NCI-H1436 treated with DMSO at 0.1 percent for 48 hours (cell line): ENCODE measurements at places on chromosomes 6 and 20.

- DNase-seq: no peak
Observed at GRCh38 chr6:131163886-131164285, 28.6 kb downstream of the AKAP7 start.

- no peak for DNase-seq
Observed at GRCh38 chr20:59157064-59157463, 6.6 kb upstream of the ZNF831 start.

GRCh38 chr6:74113901-74114300 is 417.9 kb downstream of the CD109 start:
- DNase-seq: no peak

DNA sequence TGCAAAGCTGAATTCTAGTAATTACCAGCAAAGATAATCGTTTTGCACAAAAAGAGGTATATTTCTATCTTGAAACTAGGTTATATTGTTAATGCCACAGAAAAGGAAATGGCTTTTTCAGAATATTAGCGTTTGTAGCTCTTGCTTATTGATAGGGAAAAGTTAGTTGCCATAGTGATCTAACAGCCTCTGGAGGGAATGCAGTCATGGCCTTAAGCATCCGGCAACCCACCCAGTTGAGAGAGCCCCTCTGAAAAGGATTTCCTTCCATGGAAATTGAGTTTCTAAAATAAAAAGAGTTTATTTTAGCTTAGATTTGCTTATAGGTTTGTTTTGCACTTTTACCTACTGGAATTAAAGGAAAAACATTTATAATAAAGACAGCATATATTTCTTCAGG is 224.5 kb downstream of the BCKDHB start:
- DNase-seq: no peak

DNA sequence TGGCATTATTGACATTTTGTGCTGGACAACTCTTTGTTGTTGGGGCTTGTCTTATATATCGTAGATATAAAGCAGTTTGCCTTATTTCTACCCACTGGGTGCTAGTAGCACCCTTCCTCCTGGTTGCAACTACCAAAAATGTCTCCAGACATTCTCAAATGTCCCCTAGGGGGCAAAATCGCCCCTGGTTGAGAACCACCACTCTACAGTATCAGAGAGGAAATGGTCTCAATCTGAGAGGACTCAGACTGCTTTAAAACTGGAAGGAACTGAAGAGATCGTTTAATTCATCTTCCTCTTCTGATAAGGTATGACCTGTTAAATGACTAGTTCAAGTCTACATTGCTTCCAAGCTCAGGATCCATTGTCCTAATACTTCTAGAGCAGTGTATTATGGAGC is 14.9 kb downstream of the SH3BGRL2 start:
- DNase-seq: no peak

- no peak for DNase-seq
Observed at GRCh38 chr6:53119349-53119748, 29.3 kb downstream of the GCM1 start.

- no peak for DNase-seq
Observed at GRCh38 chr20:46488451-46488850, 24.9 kb downstream of the ZNF334 start.

GRCh38 chr6:13217206-13217905 is 111.0 kb downstream of the TBC1D7 start:
- no peak for DNase-seq

DNA sequence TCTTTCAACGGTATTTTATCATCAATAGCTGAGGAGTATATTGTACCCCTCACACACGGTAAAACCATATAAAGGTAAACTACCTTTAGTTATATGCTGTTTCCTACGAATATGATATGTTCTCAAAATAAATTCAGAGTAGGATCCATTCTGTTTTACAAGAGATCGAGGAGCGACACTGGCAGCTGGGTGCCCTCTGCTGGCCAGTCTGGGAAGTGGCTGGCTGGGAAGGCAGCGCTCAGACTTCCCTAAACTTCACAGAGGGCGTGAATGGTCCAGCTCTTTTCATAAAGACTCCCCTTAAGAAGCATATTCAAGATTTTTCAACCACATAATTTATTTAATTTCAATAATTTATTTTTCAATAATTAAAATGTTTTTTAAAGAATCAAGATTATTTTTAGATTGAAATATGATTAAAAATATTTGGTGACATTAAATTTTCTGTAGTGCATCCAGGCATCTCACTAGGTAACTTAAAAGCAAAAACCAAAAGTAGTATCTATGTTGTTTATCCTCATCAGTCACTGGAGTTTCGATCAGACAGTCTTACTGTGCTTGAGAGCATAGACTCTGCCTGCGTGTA is 187.5 kb upstream of the PDE10A start:
- no peak for DNase-seq

- no peak for DNase-seq
Observed at GRCh38 chr20:16222859-16223411, 350.3 kb downstream of the KIF16B start.

DNA sequence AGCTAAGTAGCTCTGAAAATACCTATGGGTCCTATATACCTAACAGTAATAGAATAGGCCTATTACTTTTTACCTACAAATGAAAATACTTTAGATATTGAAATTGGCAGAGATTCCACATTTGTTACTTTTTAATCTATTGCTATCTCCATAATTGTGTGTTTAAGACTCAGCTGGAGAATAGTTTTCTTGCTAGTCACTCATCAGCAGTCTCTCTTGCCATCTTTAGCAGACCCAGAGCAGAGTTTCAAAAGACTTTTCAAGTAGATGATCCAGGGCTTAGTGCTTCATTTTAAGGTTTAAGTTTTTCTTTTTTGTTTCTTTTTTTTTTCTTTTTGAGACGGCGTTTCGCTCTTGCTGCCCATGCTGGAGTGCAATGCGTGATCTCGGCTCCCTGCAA is 12.9 kb downstream of the ANKS1A start:
- DNase-seq: no peak

DNA sequence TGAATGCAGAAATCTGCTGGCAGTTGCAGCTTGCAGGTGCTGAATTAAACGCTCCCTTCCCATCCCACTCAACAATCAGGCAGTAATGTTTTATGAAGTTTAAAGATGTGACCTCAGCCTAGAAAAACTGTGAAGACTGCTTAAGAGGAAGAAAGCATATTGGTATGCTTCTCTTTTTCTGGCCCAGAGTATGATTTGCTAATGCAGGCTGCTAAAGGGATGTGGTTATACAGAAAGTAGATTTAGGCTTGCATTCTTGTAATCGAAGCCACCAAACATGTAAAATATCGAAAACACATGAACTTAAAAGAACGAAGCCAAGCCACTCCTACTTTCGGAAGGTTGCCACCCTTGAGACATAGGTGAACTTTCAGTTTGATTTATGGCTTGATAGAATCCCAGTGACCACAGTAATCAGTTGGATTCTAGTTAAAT is 40.7 kb downstream of the MAP3K5 start:
- DNase-seq: no peak

GRCh38 chr6:121711472-121711871 is 276.0 kb downstream of the GJA1 start:
- DNase-seq: no peak

- no peak for DNase-seq
Observed at GRCh38 chr6:139257821-139258398, 33.9 kb downstream of the TXLNB start.

DNA sequence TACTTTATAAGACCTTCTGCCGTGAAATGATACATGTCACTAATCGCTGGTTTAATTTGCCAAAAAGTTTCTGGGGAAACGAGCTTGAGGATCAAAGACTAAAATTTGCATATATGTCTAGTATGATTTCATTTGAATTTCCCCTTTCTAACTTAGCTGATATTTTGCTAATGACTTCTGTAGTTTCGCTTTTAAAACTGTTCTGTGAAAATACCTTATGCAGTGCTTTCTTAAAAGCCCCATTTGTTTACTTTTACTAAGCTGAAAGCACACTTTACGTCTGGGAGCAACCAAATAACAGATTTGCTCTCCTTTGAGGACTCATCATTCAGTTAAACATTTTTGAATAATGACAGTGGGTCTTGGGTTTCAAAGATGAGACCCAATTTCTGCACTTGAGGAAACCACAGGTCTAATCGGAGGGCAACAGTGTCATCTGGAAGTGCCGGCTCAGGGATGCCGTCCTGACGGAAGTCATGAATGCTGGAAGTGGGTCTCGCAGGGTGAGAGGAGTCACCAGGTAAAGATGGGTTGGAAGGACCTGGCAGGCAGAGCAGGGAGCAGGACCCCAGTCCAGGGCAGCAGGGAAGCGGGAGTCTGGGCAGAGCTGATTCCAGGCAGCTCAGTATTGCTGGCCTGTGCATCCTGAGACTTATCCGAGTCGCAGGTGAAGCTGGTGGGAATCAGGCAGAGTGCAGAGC is 33.2 kb downstream of the PLEKHG1 start:
- DNase-seq: no peak

- no peak for DNase-seq
Observed at GRCh38 chr6:8686077-8686476, 250.7 kb upstream of the SLC35B3 start.
